ENCODE measurements at places on chromosomes 6 and 20.

DNA sequence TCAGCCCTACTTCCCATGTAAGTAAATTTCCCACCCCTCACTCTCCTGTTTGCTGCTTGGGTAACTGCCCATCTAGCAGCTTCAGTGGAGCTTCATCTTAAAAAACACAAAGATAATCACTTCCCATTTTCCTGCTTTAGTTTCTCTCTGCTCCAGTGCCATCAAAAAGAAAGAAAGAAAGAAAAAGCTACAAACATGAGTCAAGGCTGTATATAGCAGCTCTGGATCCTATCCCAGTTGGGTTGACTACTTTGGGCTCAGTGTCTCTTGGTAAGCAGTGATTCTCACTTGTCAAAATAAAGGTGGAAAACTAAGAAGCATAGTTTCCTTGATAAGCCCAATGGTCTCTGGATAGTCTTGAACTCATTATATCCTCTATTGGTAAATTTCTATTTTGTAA is 48.7 kb upstream of the SRPK1 start:
- no peak for DNase-seq

DNA sequence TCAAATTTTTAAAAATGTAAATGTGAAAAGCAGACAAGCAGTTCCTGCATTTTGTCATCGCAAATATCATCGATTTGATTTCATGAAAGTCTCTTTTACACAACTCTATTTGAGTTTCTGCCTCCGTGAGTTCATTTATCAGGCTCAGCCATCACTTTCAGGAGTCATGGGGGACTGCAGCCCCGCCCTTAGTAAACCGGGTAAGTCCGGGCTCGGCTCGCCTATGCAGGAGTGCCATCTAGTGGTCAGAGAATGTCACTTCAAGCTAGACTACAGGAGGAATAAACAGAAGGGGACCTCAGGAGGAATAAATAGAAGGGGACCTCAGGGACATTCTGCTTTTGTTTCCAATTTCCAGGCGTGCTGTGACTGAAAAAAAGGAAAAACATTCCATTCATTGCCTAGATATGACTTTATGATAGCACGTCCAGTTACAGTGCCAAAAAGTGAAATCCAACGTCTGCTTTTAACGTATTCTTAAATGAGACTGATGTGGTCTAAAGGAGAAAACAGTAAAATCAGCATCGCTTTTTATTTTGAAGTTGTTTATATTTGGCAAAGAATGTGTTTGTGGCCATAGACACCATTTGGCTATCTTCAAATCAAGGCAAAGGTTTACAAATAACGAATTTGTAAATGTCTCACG is 333.9 kb downstream of the HACE1 start:
- DNase-seq, result peak; percentile 93

GRCh38 chr20:56433221-56433879 is 21.3 kb downstream of the CASS4 start:
- DNase-seq, result no peak

- DNase-seq, result peak; percentile 40
Measured at GRCh38 chr20:32473231-32474008, 111.7 kb downstream of the NOL4L start.

Data from Ammon's horn (tissue), 1 donor.